Activated CD4-positive, alpha-beta memory T cell treated with anti-CD3 and anti-CD28 coated beads for 36 hours (primary cell): ENCODE measurements at places on chromosomes 12 and 14.

DNA sequence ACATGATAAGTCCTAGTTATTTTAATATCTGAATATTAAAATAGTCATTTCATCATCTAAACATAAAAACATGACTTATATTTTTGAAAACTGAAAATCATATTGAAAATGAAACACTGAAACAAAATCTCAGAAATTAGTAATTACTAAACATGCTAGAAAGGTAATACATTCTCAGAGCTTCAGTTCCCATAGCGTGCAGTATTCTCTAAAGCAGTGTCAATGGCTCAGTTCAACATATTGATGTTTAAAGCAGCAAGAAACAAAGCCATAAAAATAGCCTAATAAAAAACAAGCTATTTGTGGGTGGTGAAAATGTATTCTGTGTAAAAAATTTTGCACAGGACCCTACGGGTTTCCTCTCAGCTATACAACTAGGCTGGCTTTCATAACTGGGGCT, 1337.4 kb downstream of the FSCB start:
- no peak for DNase-seq

DNA sequence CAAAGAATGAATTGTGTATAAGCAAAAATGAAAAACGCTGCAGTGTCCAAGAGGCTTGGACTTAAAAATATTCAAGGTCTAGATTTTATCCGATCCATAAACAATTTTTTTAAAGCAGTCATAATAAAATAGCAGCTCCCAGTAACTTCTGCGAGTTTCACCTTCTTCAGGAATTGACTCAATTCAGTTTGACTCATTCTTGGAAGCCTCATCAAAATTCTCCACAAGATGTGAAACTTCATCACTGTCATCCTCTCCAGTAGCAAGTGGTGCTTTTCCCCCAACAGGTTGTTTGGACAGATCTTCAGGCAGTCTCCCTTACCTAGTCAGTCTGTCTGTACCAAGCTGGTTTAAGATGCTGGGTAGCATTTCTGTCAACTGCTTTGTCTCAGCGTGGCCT, 93.5 kb upstream of the FOXG1 start:
- DNase-seq, result no peak

DNA sequence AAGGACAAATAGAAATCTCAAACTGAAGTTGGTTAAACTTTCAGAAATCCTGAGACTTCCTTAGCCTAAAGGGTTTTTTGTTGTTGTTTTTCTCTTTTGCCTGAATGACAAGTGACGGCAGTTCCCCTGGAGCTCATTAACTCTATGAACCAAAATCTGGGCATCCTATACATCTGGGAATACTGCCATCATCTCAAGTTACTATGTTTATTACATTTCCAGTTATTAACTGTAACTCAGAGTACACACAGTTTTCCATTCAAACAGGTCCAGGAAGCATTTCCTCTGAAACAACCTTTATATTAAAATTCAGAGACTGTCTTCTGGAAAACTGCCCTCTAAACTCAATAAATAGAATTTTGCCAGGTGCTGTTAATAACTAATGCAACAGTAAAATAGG, 55.6 kb upstream of the CDKL1 start:
- DNase-seq, result no peak

DNA sequence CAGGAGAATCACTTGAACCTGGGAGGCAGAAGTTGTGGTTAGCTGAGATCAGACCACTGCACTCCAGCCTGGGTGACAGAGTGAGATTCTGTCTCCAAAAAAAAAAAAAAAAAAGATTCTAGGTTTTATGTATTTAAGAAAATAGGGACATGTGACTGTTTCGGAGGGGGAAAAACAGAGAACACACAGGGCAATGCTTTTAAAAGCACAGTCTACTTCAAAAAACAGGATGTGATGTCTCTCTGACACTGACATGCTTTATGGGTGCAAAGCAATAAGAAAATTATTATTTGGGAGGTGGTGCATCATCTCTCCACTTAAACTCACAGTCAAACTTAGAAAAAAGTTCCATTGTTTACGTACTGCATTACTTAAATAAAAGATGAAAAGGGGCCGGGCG, 28.7 kb downstream of the CLIP1 start:
- DNase-seq, result no peak

- DNase-seq, result no peak
These were observed 147.6 kb upstream of the FKBP4 start for GRCh38 chr12:2647186-2647585.

- DNase-seq, result no peak
These were observed 305.8 kb downstream of the RGS6 start for GRCh38 chr14:72237722-72238666.

DNA sequence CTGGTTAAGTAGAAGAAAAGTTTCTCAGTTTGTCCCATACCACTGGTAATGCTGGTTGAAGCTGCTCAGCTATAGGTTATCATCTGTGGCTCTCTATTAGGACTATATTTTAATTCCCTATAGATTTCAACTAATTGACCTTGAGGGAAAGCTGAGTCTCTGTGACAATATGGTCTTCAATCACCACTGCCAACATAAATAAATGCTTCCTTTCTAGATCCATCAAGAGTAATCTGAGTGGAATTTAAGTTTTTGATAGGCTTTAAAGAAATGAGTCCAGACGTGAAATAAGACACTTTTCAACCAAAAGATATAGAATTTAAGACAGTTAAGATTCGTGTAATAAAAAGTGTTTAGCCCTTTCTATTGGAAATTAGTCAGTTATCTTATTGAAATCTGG, 63.5 kb upstream of the MYF6 start:
- DNase-seq, result no peak

GRCh38 chr12:98121963-98122362, 393.4 kb upstream of the TMPO start:
- no peak for DNase-seq

GRCh38 chr14:92597906-92598905, 84.6 kb downstream of the RIN3 start:
- no peak for DNase-seq

GRCh38 chr12:45166056-45166455, 49.8 kb upstream of the ANO6 start:
- no peak for DNase-seq

GRCh38 chr14:104014764-104015163, 70.7 kb upstream of the ASPG start:
- DNase-seq, result no peak

DNA sequence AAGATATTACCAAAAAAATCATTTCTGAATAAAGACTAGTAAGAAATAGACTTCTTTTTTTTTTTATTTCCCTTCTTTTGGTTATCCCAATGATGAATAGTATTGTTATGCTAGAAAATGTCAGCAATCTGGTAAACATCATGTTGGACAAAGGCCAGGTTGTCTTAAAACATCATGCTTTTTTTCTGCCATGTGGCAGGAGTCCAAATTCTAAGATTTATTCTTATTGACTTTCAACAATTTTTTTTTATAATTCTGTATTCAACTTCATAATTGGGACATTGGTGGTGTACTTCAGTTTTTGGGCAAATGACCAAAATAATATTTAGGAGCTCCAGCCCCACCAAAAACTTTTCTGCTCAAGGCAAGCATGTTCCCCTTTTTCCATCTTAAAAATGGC, 10.5 kb downstream of the DCN start:
- DNase-seq, result no peak

DNA sequence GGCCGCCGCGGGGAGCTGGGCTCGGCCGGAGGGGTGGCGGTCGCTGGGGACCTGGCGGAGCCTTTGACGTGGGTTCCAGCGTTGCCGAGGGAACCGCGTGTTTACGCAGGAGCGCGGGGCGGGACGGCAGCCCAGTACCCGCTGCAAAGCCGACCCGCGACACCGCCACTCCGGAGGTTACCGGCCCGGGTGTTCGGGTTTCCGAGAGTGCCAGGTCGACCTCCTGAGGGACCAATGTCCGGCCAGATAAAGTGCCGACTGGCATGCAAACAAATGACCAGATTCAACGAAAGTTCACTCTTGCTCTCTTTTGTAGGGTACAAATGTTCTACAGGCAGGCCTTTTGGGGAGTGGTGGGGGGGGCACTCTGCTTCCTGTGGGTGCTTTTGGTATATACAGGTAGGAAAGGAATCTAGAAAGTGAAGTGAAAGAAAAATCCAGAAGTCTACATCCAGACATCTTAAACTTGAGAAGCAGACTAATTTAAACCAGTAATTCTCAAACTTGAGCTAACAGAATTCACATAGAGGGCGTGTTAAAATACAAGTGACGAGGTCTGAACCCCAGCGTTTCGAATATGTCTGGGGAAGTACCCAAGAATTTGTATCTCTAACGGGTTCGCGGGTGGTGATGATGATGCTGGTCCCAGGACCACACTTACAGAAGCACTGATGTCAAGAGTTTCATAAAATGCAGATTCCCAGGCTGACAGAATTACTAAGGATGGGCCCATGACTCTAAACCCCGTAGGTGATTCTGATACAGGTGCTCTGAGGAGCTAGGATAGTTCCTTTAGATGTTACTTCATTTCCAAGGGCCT, at the start of gene GPR135:
GPR135 (minus strand) TSS at position 65 of the 820 bp plus-strand sequence. CDS start 154 bp downstream, outside the sequence.
- no peak for DNase-seq

- DNase-seq, result no peak
These were observed 1.2 kb downstream of the SRGAP1 start for GRCh38 chr12:63845726-63846125.

DNA sequence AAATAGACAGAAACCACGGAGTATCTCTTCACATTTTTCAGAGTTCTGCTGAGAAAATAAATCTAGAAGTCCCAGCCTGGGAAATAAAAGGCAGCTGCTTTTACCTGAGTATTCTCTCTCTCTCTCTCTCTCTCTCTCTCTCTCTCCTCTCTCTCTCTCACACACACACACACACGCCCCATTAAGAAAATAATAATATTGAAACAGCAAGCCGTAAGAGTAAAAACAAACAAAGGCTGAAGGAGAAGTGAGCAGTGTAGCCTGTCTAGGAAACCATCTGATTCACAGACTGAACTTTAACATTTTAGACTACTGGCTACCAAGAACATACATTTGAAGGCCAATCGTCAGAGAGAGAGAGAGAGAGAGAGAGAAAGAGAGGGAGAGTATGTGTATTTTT, 8.4 kb downstream of the PTHLH start:
- no peak for DNase-seq

DNA sequence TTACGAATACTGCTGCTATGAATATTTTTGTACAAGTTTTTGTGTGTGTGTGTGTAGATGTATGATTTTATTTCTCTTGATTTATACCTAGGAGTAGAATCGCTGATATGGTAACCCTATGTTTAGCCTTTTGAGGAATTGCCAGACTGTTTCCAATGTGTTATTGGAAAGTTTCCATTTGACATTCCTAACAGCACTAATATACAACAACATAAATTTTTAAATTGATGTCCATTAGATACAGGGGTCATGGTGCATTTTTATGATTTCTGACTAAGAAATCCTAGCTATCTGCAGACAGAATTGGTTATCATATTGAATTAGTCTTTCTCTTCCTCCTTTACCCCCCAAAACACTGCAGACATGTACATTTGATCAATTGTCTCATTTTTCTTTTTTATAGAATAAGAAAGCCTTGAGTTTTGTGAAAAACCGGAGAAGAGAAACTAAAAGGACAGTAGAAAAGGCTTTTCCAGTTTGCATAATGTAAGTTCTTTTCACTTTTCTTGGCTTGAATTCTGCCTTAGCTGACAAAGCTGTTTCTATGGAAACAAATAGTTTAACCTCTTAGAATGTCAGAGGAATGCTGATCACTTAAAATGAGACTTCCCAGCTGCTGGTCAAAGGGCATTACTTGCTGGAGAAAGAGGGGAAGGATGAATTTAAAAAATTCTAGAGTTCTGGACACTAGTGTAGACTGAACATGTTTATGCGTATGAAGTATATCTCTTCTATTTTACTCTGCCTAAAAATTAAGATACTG, 28.2 kb downstream of the PALS1 start:
- no peak for DNase-seq

DNA sequence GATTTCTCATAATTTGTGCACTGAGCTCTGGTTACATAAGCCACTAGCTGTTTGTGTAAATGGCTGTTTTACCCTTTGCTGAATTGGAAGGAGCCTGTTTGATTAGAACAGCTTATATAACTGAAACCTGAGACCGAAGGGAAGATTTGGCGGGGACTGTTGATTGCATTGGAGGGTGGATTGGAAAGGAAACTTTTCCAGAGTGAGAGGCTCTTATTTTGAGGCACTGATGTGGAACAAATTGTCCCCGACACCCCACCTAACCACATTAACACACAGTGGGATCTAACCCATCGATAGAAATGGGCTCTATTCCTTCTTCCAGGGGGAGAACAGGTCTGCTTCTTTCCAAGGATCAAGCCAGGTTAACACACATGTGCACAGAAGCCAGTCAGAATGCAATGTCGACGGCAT, 51.7 kb downstream of the TMEM30B start:
- DNase-seq, result no peak

- no peak for DNase-seq
These were observed 2.3 kb downstream of the KRT5 start for GRCh38 chr12:52517888-52518287.

- DNase-seq, result peak; percentile 46
These were observed 1.5 kb downstream of the PRDM4 start for GRCh38 chr12:107759410-107759809.

DNA sequence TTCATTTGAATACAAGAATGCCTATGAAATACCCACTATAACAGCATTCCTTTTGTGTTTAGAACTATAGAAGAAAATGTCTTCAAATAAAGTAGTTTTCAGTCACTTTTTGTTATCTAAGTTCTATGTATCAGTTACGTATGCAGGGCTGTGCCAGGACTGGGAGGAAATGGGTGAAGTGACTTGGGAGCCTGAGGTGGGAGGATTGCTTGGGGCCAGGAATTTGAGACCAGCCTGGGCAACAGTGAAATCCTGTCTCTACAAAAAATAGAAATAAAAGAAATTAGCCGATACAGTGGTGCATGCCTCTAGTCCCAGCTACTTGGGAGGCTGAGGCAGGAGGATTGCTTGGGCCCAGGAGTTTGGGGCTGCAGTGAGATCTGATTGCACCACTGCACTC, 22.9 kb upstream of the MANSC4 start:
- DNase-seq, result no peak

- DNase-seq, result no peak
These were observed 1.2 kb upstream of the FGD4 start for GRCh38 chr12:32398181-32398580.

- no peak for DNase-seq
These were observed 2.6 kb downstream of the LRRC10 start for GRCh38 chr12:69608114-69608513.

GRCh38 chr12:77995436-77996167, 164.9 kb downstream of the NAV3 start:
- no peak for DNase-seq

DNA sequence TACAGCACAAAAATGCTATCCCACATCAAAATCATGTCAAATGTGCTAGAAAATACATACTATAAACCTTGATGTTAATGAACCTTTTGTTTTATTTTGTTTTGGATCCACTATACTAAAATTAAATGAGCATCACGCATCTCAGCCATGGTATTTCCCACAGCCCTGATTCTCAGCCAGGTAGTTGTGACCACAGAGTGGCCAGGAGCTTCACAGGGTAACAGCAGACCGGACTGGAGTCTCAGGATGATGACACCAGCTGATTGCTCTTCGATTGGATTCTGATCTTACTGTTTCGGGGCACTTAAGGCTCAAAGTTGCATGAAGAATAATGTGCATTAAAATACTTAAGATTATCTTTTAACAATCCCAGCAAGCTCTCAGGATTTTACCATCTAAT, 134.8 kb downstream of the FOXN3 start:
- no peak for DNase-seq
